ENCODE measurements at places on chromosomes 5 and 9. TPM values are rescaled to one million over a fixed set of nuclear protein-coding genes. Genes with fewer than 3 reads are reported as not detected.

BNC2 gene
- total RNA-seq = 115 TPM

PCDHA7 gene
- not detected for total RNA-seq

OR13C5 gene
- total RNA-seq = not detected

PCDHAC2 gene
- total RNA-seq = 0.14 TPM

DNA sequence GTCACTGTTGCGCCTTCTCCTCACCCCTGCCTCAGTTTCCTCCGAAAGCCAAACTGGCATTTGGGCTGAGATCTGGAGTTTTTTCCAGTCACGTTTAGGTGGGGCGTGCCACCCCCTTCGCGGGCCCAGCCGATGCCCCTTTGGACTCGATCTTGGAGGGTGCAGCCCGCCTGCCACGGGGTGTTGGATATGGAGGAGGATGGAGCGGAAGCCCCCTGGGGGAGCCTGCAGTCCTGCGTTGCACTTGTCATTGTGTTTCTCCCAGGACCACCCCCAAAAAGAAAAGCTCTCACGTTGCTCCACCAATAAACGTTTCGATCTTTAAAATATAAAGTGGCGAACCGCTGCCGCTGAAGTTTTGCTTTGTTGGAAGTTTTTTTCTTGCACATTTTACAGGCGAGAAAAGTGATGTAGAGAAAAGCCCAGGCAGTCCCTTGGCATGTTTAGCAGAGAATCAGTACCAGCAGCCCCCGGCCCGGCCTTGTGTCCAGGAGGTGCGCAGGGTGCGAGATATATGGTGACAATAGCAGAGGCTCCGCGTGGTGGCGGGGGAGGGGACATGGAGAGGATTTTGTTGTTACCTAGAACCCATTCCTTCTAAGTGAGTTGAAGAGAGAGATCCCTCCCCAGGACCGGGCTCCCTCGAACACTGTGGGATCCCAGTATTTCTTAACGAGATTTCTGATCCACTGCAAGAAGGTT is 681 bp downstream of the F2R start:
- DNase-seq = no peak

DNA sequence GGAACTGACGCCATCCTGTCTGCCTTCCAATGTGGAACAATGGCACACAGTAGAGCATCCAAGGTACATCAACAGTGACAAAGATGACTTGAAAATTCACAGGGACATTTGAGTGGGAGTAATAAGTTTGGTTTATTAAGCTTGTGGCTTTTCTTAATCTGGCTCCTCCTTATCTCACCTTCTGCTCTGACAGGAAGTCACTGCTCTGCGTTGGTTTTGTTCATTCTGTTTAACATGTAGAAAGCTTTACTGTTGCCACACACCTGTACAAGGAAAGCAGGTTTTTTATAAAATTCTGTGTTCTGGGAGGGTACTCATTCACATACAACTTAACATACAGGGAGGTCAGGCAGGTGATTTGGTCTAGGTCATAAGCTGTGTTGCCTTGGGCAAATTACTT is 1.6 kb upstream of the GZMK start:
- no peak for DNase-seq

DNA sequence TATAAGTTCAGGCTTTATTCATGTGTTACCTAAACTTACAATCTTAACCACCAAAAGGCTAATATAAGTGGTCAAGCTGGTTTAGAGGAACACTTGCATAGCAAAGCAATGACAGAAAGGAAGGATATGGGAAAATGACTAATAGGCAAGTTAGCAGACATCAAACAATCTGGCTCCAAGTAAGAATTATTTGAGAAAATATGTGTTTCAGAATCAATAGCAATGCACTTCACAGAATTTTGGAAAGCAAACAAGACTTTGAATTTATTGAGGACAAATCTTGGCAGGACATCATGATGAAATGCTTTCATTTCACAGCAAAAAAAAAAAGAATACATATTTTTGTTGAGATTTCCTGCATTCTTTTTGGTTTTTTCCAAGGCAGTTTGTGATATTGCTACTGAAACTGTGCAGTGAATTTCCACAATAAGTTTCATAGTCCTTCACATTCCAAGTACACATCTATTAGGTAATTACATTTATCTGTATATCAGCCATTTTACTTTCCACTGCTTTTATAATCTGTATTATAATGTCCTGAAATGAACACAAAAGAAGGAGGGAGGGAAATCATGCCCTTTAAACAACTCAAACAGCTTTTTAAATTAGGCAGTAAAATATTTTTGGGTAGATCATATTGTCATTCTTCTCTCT is 417.9 kb downstream of the NR2F1-AS1 start:
- no peak for DNase-seq

DNA sequence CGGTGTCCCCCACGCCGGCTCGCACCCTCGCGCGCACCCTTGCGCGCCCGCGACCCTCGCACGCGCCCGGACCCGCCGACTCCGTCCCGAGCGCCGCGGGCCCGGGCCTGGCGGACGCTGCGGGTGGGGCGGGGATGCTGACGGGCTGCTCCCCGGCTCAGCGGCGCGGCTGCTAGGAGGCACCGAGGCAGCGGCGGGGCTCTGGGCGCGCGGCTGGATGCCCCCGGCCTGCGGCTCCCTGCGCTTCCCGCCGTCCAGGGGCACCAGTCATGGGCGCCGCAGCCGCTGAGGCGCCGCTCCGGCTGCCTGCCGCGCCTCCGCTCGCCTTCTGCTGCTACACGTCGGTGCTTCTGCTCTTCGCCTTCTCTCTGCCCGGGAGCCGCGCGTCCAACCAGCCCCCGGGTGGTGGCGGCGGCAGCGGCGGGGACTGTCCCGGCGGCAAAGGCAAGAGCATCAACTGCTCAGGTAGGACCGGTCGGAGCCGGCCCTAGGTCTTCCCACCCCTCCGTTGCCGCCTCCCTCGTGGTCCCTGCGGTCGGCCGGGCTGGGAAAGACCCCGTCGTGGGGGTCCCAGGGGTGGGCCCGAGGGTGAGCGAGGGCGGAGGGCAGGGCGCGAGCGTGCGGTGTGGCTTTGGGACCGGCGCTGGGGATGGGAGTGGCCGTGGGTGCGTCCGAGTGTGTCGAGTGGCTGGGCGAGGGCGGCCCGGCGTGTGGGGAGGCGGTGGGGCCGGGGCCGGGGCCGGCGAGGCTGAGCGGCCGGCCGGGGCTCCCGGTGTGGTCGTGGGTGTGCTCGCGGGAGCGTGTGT is 530 bp downstream of the TMEFF1 start:
- peak; percentile 21 for DNase-seq

DNA sequence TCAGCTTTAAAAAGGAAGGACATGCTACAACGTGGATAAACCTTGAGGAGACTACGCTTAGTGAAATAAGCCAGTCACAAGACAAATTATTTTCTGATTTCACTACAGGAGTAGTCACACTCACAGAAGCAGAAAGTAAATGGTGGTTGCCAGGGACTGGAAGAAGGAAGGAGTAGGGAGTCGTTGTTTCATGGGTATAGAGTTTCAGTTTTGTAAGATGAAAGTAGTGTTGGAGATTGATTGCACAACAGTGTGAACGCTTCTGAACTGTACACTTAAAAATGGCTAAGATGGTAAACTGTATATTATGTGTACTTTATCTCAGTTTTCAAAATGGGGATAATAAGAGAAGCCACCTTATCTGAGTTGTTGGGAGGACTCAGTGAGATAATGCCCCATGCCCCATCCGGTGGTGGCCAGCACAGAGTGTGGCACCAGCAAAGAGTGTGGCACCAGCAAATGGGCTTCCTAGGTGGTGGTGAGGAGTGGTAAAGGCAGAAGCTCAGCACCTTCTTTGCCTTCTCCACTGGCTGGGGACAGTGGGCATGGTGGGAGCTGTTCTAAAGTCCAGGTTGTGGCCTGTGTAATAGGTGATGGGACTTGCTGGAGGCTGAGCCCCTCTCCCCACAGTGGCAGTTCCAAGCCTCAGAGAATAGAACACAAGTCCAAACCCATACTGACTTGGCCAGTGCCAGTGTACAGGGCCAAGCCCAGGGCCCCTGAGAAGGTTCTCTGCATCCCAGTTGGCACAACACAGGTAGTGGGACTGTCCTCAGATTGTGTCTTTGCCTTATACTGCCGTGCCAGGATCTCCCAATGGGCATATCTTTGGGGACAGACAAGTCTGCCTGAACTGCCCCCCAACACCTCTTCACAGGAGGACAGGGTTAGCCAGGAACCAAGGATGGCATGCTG is 4.4 kb downstream of the SLC22A4 start:
- DNase-seq = no peak

DNA sequence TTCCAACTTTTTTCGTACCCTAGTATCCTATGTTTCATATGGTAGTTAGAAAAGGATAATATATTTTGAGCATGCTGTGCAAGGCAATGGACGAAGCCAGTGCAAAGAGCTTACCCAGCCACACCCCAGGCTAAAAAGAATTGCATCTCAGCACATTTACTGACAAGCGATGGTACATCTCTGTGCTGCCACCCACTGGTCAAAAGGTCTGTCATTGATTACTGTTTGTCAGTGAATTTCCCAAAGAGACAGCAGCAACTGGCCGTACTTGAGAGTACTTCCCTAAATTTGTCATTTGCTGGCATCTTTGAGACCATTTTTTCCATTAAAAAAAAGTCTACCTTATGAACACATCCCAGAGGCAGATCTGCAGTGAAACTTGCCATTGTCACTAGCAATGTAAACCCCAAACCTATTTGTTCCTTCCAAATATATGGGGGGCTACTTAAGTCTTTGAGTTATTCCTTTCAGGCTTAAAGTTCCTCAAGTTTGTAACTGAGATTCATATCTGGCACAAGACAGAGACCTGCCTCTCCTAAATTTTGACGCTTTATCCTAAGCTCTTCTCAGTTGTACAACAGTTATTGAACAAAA is 184.3 kb downstream of the CTNND2 start:
- no peak for DNase-seq

Data from psoas muscle (tissue), 8 donors.